Breast epithelium (tissue), 4 donors: ENCODE measurements at places on chromosomes 6 and 20. TPM values are rescaled to one million over a fixed set of nuclear protein-coding genes. Genes with fewer than 3 reads are reported as not detected.

The PTCHD4 gene
- 1.6 TPM for total RNA-seq

DNA sequence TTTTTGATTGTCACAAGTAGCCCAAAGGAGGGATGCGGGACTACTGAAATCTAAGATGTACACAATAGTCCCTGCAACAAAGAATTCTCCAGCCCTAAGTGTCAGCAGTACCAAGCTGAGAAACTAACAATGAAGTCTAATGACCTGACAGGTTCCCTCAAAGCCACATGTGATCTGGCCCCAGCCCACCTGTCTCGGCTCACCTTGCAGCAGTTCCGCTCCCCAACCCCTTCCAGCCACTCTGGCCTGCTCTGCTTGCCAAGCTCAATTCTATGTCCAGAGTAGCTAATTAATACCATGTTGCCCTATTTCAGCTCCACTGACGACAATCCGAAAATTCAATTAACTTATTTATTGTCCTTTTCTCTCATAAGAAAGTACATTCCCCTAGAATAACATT is 72.1 kb downstream of the ZMYND8 start:
- no peak for DNase-seq

GRCh38 chr6:33075208-33075567 is 602 bp upstream of the HLA-DPB1 start:
- no peak for DNase-seq

GRCh38 chr6:46175446-46175845 is 4.7 kb upstream of the ENPP5 start:
- DNase-seq: no peak

DNA sequence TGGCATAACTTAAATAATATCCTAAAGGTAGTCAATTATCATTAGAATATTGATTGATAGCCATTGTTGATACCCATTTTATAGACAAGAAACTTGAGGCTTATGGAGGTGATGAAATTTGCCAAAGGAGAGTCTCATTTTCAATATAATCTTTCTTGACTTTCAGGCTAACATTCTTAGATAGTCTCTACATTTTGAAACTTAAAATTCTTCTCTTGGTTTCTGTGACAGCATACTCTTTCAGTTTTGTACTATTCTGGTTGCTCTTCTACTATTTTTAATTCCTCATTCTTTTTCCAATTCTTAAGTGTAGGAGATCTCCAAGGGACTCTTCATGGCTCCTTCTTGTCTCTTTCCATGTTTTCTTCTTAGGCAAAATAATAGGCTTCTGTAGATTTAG is 3.7 kb upstream of the SH3BGRL2 start:
- no peak for DNase-seq
